ENCODE measurements at places on chromosomes 1 and 21. TPM values are rescaled to one million over a fixed set of nuclear protein-coding genes. Genes with fewer than 3 reads are reported as not detected.

- peaks cover 27% of the 10 kb centered on the region for H3K4me1 ChIP-seq
- peak overlapping the region; percentile 90 for H3K4me3 ChIP-seq
- DNase-seq = no peak
- H3K27me3 ChIP-seq = no peaks in the 10 kb centered on the region
These were observed 657 bp upstream of the HNRNPU start for GRCh38 chr1:244865028-244865371.

TMEM50B gene
- 24.9 TPM for total RNA-seq

DNA sequence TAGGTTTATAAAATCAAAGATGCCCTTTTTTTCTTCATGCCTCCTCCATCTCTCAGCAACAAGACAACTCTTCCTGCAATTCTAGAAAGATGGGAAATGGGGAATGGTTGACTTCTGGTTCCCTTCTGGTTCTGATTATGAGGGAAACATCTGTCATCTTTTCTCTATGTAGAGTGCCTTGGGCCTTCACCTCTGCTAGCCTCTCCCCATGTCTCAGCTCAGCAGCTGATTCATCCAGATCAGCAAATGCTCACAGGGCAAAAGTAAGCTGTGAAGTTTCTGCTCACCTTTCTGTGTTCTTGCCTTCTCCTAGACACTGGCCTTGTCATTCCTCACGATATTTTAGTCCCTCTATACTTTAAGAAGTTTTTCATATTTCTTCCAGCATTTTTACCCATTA lies 17.8 kb upstream of the BECN2 start:
- H3K36me3 ChIP-seq = no peaks in the 10 kb centered on the region
- no peak overlapping the region for H3K27ac ChIP-seq
- no peaks in the 10 kb centered on the region for H3K27me3 ChIP-seq
- no peaks in the 10 kb centered on the region for H3K4me1 ChIP-seq

SZT2 gene
- 35.9 TPM for total RNA-seq

Measured in ascending aorta (tissue), 2 donors.